ENCODE measurements at places on chromosomes 1 and 21.
A peak's percentile ranks its signal among the peaks of the same experiment; 100 is the strongest.

DNA sequence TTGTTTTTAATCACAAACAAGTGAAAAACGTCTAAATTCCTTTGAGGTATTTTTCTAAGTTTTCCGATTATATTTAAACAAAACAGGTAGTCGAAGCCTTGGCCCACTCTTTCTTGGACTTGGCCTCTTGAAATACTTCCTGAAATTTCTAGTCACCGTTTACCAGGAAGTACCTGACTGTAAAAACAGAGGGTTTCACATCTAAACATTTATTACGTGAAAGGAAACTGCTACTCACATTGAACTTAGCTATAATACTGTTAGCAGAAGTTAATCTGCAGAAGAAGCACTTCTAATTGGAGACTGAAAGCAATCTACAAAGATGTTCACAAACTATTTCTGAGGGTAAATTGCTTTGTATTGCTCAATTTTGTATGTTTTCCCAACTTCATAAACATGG, 526.0 kb upstream of the ADGRL4 start:
- no peak for DNase-seq

DNA sequence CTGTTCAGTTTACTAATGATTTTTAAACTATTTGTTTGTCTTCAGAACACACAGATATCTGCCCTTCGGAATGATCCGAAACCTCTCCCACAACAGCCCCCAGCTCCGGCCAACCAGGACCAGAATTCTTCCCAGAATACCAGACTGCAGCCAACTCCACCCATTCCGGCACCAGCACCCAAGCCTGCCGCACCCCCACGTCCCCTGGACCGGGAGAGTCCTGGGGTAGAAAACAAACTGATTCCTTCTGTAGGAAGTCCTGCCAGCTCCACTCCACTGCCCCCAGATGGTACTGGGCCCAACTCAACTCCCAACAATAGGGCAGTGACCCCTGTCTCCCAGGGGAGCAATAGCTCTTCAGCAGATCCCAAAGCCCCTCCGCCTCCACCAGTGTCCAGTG, 51.6 kb downstream of the ACP6 start:
- no peak for DNase-seq

- peak; percentile 64 for DNase-seq
Measured at GRCh38 chr1:193338194-193338593, 151.8 kb upstream of the B3GALT2 start.

- no peak for DNase-seq
Measured at GRCh38 chr1:81679942-81680341, 120.8 kb upstream of the ADGRL2 start.

DNA sequence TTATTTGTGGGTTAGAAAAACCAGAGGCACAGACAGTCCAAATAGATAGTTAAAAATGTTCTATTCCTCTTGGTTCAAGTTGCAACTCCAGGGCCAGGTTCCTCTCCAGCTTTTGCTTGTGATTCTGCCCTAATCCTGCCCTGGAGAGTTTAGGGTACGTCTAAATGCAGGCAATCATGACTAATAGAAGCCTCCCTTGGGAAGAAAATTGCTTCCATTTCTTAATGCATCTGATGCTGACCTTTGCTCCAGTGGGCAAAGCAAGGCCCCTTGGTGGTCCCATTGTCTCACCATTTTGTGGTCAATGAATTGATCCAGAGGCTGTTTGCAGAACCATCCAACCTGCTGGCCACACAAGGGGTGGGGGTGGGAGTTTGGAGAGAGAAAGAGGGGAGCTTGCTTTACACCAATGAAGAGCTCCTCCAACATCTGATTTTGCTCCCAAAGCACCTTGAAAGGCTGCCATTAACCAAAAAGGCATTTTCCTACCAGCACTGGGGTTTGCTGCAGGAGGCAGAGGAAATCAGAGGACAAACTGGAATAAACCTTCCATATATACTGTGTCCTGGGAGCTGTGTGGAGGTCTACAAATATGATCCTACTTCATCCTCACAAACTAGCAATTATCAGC, 31.3 kb downstream of the C8B start:
- peak; percentile 93 for DNase-seq

DNA sequence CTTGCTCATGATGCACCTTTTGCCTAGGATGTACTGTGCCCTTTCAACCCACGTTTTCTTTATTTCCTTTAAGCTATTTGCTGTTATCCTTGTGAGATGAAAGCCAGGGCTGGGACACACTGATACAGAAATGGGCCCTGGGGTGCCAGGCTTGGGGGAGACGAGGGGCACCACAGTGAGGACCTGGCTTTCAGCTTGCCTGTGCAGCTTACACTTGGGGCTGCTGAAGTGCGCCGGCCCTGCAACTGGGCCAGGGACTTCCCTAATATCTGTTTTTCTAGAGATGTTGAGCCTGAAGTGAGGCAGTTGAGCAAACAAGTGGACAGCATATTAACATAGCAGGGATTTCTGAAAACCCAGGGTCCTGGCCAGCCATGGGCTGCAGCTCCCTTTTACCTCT, 42.5 kb upstream of the SLC19A1 start:
- DNase-seq, result no peak

DNA sequence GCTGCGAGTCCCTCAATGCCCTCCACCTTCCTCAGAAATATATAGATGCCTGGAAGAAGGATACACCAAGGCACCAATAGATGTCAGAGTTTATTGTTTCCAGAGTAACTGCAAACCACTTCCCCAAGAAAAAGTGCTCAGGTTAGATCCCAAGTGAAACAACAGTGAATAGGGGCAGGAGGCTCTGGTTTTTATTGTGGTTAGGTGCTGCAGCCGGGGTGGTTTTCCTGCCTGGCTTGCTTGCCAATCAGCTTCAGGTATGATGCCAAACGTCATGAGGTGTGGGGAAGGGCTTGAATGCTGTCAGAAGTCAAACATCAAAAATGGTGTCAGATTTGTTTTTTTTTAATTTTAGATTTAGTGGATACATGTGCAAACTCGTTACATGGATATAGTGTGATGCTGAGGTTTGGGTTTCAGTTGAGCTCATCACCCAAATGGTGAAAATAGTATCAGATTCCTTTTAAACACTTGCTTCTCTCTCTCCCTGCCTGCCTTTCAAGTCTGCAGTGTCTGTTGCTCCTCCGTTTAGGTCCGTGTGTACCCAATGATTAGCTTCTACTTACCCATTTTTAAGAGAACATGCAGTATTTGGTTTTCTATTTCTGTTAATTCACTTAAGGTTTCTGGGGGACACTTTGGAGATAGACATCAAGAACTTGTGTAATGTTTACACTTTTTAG, 1317.0 kb downstream of the MRPL39 start:
- no peak for DNase-seq

DNA sequence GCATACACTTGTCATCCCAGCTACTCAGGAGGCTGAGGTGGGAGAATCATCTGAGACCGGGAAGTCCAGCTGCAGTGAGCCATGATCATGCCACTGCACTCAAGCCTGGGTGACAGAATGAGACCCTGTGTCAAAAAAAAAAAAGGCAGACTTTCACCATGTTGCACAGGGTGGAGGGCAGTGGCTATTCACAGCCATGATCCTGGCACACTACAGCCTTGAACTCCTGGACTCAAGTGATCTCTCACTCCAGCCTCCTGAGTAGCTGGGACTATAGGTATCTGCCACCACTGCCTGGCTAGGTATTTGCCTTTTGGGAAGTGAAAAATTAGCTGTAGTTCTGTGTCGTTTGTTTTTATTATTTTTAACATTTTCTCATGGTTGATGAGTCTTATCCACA, 19.1 kb downstream of the SPATA45 start:
- DNase-seq, result no peak

GRCh38 chr1:212466898-212467650, 34.4 kb downstream of the NENF start:
- no peak for DNase-seq

DNA sequence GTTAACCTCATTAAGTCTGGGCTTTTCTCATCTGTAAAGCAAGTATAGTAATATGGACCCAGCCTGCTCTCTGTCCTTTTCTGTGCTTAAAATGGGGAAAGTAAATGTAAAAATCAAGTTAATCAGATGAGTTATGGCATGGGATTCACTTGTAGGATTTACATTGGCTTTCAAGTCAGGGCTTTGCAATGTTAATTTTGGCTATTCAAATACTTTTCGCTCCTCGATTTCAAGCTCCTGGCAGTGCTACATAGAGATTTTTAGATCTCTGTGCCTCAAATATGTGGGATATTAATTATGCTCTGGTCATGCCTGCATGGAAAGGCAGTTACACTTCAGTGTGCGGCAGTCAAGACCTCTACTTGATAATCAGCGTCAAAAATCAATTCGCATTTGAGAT, 709.8 kb downstream of the LTN1 start:
- no peak for DNase-seq

- DNase-seq, result no peak
Measured at GRCh38 chr1:3198371-3199271, 129.6 kb downstream of the PRDM16 start.

- peak; percentile 54 for DNase-seq
Measured at GRCh38 chr1:43554444-43554992, 23.8 kb downstream of the PTPRF start.

DNA sequence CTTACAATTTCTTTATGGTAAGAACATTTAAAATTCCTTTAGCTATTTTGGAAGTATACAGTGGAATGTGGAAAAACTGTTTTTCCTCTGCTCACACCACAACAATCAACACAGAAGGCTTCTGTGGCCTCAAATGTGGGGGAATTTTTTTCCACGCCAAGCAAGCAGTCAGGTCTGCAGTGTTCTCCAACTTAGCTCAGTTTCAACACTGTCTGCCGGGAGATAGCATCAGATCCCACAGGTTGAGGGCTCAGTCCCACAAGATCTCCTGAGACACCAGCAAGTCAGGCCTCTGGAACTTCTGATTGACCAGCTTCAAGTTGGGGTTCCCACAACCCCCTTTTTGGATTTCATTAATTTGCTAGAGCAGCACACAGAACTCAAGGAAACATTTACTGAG, 50.3 kb downstream of the PTBP2 start:
- DNase-seq, result no peak

DNA sequence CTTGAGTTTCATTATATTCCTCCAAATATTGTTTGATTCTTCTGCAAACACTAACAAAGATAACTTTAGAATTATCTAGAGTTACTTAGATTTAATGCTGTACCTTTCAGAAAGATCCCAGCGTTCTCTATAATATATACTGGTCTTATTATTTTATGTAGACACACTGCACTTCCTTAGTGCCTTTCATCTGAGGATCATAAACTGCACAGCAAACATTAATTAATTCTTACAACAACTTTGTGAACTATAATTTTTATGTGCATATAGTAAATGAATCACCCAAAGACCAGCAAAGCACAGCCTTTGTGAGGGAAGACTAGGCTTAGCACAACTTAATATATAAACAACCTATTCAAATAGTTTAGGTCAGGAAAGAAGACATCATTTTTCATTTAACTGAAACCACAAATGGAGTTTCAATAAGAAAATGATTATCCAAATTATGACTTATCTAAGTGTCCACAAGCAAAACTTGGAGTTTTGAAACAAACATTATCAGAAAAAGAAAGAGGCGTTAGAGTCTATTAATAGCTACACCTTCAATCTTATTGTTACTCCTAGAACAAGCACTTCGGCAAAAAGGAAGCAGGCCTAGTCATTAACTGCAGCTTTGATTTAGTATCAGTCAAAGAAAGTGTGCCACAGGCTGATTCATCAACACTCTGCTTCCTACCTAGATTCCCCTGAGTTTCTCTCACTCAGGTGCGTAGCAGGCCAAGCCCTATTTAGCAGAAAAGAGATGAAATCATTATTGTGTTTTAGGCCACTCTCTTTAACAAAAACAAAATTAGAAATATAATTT, 22.5 kb upstream of the RC3H1 start:
- no peak for DNase-seq

GRCh38 chr21:31524140-31524539, 135.4 kb upstream of the SOD1 start:
- DNase-seq, result no peak

- no peak for DNase-seq
Measured at GRCh38 chr1:56827711-56828110, 8.5 kb upstream of the FYB2 start.

- DNase-seq, result peak; percentile 27
Measured at GRCh38 chr1:208085655-208086515, 158.3 kb downstream of the PLXNA2 start.

GRCh38 chr1:22704440-22705067, 6.1 kb upstream of the EPHB2 start:
- DNase-seq, result peak; percentile 83

- DNase-seq, result no peak
Measured at GRCh38 chr1:72235062-72235461, 47.3 kb downstream of the NEGR1 start.

- no peak for DNase-seq
Measured at GRCh38 chr1:180927841-180928240, 15.1 kb downstream of the KIAA1614 start.

DNA sequence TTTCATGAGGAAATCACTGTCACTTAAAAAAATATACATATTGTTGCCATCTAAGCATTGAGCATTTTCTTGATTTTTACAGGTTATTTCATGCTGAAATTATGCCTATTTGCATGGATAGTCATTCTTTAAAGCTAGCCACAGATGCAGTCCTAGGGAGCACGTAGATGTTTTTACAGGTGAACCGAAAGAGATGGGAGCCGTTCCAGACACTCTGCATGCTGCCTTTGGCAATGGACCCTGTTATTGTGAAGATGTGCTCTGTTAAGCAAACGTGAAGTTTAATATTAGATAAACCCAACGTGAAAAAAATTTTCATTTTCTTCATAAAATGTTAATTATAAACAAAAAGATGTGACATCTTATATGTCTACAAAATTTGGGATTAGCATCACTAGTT, 7.1 kb downstream of the PROX1 start:
- no peak for DNase-seq

GRCh38 chr1:182955596-182956588, 2.9 kb upstream of the SHCBP1L start:
- DNase-seq, result peak; percentile 90

DNA sequence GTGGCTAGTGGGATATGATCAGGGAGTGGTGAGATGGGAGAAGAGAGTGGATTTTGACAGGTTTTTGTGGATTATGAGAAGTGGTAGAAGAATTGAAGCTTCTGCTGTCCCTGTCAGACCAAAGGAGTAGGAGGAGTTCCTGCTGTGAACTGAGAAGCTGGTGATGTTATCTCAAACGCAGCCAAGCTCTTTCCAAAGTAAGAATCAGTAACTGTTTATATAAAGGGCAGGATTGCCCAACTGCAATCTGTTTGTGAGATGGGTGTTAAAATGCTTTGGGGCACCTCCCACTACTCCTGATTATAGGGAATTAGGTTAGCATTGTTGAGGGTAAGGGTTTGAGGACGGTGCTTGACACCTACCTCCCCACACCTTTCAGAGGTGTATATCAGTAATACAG, 60.5 kb upstream of the USP25 start:
- no peak for DNase-seq

- DNase-seq, result no peak
Measured at GRCh38 chr1:2584686-2585317, 1.8 kb upstream of the PRXL2B start.

GRCh38 chr1:9279172-9279840, 13.4 kb upstream of the SPSB1 start:
- DNase-seq, result peak; percentile 21

- DNase-seq, result no peak
Measured at GRCh38 chr1:229339520-229339919, 3.3 kb downstream of the CCSAP start.

DNA sequence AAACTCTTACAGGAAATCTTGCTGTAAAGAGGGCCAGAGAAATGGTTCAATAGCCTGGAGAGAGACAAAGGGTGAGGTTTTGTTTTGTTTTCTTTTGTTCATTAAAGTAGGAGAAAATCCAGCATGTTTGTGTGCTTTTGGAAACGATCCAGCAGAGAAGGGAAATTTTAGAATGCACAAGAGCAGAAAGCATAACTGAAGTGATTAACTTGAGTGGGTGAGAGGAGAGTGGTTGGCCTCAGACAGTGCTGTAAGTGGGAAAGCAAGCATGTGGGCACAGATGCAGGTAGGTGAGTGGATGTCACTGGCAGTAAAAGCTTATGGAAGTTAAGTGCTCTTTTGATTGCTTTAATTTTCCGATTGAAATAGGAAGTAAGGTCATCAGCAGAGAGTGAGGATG, 50.2 kb downstream of the EEIG2 start:
- no peak for DNase-seq
